ENCODE measurements at places on chromosomes 5 and 9. TPM values are rescaled to one million over a fixed set of nuclear protein-coding genes. Genes with fewer than 3 reads are reported as not detected.
A peak's percentile ranks its signal among the peaks of the same experiment; 100 is the strongest.

The GRIN1 gene
- 1.1 TPM for total RNA-seq

DNA sequence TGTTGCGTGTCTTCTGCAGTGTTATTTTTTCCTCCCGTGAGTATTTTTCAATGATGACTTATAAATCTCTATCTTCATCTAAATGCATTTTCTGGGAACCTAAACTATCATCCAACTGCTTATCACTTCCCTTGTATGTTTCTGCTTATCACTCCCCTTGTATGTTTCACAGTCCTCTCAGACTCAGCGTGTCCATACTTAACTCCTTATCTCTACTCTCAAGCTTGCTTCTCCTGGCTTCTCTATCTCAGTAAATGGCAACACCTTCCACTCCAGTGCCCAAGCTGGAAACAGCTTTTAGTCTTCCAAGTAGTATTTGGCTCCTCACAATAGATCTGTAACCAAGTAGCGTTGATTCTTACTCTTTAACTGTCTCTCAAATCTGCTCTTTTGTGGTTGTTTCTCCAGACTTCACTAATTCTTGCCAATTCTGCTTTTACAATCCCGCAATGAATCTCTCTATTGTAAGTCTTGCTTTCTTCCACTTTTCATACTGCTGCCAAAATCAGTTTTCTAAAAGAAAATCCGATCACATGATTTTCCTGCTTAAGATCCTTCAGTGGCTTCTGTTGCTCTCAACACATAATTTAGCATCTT lies 33.8 kb upstream of the TXNDC8 start:
- no peak for DNase-seq

DNA sequence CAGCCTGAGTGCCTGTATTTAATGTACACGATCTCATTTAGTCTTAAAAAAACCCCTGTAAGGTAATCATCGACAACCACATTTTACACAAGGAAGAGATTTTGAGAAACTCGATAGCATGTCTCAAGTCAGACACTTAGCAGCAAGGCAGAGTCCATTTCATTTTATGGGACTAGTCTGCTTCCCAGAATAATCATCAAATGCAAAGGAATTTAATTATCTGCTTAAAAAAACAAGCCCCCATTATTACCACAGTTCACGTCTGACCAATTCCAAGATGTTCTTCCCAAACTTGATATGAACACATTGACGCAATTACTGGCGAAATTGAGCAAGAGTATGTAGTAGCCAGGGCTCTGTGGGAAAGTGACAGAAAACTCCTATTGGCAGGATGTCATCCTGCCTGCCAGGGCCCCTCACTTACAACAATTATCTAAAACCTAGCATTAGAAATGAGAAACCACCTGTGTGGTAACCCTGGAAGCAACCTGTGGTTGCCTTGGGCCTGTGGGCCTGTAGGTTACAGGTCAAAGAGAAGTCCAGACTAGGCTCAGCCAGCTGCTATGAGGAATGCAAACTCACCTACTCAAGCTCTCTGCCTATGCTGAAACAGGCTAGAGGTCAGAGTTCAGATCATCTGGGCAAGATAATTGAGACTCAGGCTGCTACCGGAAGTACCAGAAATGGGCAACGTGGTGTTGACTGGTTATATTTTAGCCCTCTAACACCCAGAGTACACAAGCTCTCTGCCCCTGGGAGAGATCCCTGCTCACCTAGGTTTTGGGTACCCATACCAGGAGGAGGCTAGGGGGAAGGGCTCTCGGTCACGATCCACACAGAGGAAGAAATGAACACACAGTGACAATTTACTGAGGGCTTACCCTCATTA lies 1.6 kb downstream of the B4GALT1 start:
- no peak for DNase-seq

DNA sequence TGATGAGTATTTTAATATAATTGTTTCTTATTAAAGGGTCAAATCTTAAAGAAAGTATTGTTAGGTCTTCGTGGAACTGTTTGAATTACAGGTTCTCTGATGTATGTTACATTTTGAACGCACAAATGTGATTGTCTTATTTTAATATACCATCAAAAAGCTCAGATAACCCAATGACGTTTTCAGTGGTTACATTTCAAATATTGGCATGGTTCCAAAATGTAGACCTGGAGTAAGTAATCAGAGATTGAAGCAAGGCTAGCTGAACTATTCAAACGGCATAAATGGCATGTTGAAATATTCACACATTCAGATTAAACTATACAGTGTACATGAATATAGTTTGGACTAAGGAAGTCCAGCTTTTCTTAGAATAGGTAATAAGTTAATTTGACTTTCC lies 281.7 kb upstream of the EFNA5 start:
- DNase-seq = no peak

GRCh38 chr5:149846021-149846420 lies 98.6 kb downstream of the PDE6A start:
- DNase-seq = no peak

GRCh38 chr5:40134883-40135520 lies 544.7 kb upstream of the PTGER4 start:
- no peak for DNase-seq

- DNase-seq = no peak
These were observed 38.3 kb downstream of the SLC1A3 start for GRCh38 chr5:36644727-36645126.

- DNase-seq = no peak
These were observed 119.7 kb upstream of the CCDC152 start for GRCh38 chr5:42636946-42637345.

GRCh38 chr9:16530669-16531642 lies 339.5 kb downstream of the BNC2 start:
- peak; percentile 32 for DNase-seq

DNA sequence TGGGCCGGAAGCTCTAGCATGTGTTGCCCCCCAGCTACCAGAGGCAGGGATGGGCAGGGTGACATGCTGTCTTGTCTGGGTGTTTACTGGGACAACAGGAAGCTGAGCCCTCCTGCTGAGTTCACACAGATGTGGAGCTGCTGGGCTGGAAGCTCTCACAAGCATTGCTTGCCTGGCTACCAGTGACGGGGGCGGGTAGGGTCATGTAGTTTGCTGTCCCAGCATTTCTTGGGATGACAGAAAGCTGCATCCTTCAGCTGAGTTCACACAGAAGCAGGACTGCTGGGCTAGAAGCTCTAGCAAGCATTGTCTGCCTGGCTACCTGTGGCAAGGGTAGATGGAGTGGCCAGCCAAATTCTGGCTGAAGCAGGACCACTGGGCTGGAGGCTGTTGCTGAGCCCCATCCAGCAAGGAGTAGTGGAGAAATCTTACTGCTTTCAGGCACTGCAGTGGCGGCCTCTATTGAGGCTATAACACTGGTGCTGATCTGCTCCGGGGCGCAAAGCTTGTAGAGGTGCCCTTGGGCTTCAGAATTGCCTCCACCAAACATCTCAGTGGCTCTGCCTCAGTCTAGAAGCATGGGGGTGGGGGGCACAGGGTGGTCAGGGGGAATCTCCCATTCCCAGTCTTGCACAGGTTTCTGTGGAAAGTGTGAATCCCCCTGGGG lies 25.1 kb downstream of the POLK start:
- no peak for DNase-seq

GRCh38 chr5:53403291-53403690 lies 77.1 kb upstream of the FST start:
- no peak for DNase-seq

The UNC5A gene
- 0.41 TPM for total RNA-seq
